ENCODE measurements at places on chromosomes 5 and 9.

- DNase-seq: no peak
Measured at GRCh38 chr5:9419794-9420193, 126.1 kb downstream of the SEMA5A start.

DNA sequence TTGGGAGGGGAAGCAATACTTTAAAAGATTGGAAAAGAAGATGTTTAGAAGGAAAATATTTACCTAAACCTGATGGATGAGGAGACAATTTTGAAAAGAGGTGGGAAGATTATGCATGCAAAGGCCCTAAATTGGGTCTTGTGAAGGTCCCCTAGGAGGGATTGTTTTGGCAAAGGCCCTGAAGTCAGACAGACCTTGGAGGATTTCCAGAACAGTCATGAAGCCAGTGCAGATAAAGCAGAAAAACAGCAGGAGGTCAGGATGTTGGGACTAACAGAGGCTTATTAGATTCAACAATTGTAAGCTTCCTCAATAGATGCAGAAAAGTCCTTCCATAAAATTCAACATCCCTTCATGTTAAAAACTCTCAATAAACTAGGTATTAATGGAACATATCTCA, 361.0 kb upstream of the CDH6 start:
- no peak for DNase-seq

DNA sequence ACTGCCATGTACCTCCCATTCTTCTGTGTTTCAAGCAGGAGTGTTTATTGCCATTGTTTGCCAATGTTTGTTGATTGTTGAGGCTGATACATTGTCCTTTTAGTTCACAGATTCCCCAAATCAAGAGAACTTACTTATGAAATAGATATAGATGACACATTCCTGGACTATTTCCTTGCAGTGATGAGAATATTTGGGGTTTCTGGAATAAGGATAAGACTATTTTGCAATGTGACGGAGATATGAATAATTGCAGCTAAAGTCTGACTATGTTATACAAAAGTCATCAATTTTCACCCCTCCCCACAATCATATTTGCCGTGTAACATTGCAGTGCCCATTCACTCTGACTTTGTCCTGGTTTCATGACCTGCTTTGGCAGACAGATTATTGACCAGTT, 460.8 kb downstream of the CDH10 start:
- no peak for DNase-seq

DNA sequence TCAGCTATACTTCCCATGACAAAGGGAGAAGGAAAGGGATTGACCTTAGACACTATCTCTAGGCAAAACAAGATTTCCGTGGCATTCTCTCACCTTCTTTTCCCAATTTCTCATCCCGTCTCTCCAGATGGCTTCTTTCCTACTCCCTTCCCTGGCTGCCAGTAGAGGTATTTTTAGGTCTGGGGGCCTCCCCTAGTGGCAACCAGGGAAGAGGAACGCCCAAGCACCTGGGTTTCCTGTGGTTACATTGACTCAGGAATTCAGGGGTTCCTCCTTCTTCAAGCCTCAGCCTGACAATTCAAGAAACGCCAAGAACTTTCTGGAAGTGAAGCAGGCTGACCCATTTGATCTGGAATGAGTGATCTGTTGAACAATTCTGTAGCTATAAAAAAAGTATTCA, 111.5 kb upstream of the OSMR start:
- DNase-seq: no peak

DNA sequence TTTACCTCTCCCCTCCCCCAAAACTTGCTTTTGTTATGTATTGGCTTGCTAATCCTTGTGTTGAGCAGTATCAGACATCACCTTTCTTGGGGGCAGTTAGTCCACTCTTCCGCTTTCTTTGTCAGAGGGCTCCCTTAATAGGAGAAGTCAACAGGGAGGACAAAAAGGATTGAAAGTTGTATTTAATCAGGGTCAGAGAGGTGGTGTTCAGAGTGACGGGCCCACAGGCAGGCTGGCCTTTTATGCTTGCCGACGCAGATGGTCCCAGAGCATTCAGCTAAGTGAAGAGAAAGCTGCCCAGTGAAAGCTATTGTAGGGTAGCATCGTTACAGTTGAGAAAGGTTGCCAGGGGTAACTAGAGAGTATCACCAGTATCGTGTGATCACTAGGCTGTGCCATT, 131.1 kb downstream of the ZCCHC7 start:
- DNase-seq: no peak

- no peak for DNase-seq
Measured at GRCh38 chr9:104915049-104915448, 12.9 kb downstream of the ABCA1 start.

DNA sequence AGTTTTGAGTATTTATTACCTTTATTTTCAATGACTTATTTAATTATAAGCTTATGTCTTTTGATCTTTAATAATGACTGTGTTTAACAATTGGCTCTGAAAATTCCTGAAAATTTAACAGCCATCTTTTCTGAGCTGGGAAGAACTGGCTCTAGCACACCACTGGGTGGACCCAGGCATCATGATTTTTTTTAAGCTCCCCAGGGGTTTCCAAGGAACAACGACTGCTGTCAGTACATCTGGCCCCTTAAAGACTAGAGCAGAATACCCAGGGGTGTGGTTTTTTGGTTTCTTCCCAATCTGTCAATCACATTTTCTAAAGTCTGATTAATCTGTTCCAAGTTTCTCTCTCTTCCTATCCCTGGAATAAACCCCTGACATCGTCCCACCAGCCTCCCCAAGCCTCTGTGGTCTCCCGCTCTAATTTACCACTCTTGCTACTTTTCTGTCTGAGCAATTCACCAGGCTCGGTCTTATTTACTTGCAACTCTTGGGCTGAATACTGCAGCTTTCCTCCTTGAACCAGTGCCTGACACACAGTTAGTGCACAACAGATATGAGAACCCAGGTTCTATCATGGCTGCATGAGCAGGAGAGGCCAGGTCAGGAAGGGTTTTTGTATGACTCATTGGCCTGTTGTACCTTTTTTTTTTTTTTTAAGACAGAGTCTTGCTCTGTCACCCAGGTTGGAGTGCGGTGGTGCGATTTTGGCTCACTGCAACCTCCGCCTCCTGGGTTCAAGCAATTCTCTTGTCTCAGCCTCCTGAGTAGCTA, 321.9 kb downstream of the ZSWIM6 start:
- DNase-seq: no peak

DNA sequence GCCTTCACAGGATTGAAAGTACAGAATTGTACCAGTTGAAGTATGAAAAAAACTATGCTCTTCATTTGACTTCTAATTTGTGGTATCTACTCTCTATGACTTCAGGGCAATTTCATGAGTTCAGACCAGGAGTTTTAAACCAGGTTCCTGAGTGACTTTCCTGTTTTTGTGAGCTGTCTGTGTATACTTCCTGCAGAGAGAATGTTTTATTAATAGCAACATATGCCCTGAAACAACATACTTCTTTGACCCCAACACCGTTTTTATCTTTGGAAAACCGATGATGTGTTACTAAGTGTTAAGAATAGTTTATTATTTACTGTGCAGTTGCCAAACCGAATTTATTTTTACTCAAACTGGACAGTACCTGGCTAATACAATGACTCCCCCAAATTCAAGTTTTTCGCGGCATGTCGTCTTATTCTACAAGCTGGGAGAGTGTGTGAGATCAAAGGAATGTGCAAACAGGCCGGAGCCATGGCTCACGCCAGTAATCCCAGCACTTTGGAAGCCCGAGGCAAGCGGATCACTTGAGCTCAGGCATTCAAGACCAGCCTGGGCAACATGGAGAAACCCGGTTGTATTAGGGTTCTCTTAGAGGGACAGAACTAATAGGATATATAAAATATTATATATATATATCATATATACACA, 58.7 kb upstream of the ERBIN start:
- no peak for DNase-seq

- DNase-seq: no peak
Measured at GRCh38 chr5:180908400-180908799, 9.4 kb downstream of the BTNL8 start.

GRCh38 chr9:133425049-133425632, 3.0 kb downstream of the ADAMTS13 start:
- DNase-seq: no peak

DNA sequence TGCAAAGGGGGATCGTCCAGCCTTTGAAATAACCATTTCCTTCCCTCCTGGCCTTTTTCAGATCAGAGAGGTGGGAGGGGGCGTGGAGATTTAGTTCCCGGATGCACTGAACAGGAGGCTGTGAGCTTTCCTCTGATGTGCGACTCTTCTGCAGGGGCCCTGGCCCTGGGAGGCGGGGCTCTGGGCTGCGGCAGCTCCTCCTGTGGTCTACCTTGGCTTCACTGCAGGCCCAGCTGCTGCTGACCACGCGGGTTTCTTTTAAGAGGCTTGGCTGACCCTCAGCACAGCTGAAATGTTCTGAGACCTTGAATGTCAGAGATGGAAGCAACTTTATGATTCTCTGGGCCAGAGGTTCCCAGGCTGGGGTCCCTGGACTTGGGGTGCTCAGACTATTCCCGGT, 27.0 kb upstream of the COL15A1 start:
- DNase-seq: no peak

DNA sequence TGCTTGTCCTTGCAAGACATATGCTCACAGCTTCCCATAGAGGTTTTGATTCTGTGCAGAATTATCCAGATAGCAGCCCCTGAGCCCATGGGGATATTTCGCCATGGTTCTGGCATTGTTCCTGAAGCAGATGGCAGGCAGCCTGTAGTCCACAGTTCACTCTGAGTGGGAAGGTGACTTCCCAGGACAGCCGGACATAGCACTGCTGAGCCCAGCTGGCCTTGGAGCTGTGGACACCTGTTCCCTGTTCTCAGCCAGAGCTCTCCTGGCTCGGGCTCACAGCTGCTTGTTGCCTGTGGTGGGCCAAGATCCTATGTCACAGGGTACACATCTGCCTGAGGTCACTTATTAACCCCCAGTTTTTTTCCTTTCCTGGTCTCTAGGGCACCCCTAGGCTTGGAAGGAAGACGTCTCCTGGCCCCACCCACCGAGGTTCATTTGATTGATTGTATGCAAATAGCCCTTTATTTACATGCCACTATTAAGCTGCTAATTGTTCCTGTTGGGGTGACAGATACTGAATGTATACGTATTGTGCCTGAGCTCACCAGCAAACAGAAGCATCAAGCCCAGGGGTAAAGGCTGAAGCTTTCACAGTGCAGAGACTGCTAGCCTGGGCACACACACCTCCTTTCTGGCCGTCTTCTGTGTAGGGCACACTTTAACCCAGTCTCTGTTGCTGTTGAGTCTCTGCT, 96.6 kb upstream of the DMRT1 start:
- no peak for DNase-seq

GRCh38 chr9:16823906-16824305, 46.6 kb downstream of the BNC2 start:
- DNase-seq: no peak

- no peak for DNase-seq
Measured at GRCh38 chr9:94907264-94907936, 180.9 kb downstream of the AOPEP start.

GRCh38 chr5:14266686-14267085, 123.5 kb downstream of the TRIO start:
- no peak for DNase-seq

DNA sequence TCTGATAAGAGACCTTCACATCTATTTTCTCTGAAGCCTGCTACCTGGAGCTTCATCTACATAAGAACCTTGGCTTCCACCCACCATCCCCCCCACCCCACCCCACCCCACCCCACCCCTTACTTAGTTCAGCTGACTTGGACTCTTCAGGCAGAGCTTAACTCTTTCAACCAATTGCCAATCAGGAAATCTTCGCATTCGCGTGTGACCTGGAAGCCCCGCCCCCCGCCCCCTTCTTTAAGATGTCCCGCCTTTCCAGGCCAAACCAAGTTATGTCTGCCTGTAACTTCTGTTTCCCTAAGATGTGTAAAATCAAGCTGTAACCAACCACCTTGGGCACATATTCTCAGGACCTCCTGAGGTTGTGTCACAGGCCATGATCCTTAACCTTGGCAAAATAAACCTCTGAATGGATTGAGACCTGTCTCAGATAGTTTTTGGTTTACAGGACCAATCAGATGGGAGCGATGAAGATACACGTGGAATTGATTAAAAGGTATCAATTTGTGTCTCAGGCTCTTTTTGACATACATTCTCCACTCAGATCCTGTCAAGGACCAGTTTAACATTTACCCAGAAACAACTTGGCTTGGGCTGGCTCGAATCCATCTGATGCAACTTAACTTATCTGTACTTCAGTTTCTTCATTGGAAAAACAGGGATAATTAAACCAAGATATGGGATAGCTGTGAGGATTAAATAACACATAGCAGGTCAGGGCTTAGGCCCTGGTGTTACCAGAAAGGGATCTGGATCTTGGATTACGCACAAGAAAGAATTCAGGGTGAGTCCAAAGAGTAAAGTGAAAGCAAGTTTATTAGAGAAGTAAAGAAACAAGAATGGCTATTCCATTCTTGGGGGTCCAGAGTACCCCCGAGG, 43.6 kb downstream of the GALNT12 start:
- no peak for DNase-seq

- no peak for DNase-seq
Measured at GRCh38 chr9:111886983-111887718, 9.5 kb upstream of the UGCG start.

DNA sequence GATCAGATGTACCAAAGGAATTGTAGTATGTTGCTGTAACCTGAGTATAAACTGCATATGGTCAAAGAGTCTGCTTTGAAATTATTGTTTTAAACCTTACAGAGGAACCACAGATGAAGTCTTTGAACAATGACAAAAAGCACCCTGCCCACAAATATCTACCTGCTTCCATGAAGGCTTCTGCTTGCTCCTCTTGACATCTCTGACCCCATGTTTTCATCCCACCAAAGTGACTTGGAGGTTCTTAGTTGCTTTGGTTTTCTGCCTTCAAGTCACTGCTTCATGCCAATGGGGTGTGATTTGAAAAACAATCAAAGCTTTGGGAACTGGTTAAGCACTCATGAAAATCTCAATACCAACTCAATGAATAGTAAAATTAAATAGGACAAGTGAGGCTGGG, 194.6 kb upstream of the ACTBL2 start:
- no peak for DNase-seq

DNA sequence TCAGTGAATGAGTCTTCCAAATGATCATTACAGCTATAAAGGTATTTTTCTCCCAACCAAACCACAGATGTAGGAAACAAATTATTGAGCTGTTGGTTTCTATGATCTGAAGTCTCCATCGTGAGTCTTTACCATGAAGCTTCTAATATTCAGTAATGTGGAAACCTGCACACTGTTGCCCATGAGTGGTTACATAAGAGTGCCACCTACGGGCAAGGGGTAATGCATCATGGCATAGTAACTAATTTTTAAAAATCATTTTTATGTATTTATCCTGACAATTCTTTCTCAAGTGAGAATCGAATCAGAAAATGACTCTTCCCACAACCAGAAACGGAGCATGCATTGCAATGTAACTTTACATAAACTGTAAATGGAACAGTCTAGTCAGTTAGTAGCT, 282.5 kb upstream of the SMARCA2 start:
- no peak for DNase-seq

DNA sequence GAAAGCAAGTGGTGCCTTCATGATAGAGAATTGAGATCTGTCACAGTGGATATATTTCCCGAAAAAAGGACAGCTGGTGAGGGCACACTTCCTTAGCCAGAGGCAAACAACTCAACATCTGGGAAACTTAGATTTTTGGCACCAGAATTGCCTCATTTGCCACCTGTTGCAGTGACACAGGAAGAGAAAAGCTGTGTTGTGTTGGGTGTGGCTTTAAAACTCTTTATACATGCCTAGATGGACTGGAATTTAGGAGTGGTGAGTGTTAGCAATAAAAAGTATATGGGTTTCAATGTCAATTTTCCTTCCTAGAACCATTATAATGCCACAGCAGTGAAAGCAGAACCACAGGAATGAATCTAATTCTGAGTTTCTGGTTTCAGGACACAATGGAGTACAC, 62.6 kb upstream of the CEMIP2 start:
- no peak for DNase-seq

GRCh38 chr5:141412854-141413539, at the start of gene PCDHGA10:
Gene PCDHGA10 (plus strand): TSS chr5:141412987. CDS start chr5:141413176, 189 bp downstream.
- no peak for DNase-seq
